ENCODE measurements at places on chromosomes 13 and 19.

GRCh38 chr19:39372941-39373340 lies 18.0 kb downstream of the PAF1 start:
- DNase-seq: no peak

DNA sequence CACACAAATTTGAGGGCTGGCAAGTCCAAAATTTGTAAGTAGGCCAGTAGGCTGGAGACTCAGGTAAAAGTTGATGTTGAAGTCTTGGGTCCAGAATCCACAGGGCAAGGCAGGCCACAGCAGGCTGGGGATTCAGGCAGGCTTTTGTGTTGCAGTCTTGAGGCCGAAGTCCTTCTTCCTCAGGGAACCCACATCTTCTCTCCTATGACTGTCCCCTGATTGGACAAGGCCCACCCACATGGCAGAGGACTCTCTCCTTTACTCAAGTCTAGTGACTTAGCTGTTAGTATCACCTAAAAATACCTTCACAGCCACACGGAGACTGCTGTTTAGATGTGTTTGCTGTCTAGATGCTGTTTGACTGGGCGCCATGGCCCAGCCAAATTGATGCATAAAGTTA lies 9.9 kb upstream of the SPATA13 start:
- no peak for DNase-seq

DNA sequence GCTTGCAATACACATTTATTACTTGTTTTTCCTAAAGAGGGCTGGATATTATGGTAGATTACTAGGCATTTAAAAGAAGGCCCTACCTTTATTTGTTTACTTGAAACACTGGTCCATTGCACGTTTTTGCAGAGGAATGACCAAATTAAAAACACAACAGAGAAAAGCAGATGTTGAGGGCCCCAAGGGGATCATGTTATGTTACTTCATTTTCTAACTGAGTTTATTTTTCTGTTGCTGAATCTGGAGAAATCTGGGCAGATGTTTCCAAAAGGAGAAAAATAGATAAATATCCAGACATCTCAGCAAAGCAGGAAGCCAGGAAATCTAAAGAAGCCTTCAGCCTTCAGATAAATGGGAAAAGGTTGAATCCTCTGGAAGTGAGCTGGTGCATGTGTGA lies 353.0 kb downstream of the NDFIP2 start:
- DNase-seq: no peak

DNA sequence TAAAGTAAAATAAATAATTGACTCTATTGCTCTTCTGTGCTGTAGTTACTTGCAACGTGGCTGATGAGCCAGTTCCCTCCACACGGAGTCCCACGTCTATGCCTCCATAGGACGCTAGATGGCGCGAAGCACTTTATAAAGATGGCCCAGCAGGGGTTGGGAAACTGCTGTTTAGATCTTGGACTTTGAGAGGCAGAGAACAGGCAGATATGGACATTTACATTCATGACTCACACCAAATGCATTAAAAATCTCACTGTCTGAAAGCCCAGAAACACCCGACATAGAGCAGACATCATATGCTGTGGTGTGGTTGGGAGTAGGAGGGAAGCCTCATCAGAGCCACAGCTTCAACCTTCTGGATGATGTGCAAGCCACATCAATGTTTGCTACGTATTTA lies 643.1 kb upstream of the ARGLU1 start:
- DNase-seq: no peak

DNA sequence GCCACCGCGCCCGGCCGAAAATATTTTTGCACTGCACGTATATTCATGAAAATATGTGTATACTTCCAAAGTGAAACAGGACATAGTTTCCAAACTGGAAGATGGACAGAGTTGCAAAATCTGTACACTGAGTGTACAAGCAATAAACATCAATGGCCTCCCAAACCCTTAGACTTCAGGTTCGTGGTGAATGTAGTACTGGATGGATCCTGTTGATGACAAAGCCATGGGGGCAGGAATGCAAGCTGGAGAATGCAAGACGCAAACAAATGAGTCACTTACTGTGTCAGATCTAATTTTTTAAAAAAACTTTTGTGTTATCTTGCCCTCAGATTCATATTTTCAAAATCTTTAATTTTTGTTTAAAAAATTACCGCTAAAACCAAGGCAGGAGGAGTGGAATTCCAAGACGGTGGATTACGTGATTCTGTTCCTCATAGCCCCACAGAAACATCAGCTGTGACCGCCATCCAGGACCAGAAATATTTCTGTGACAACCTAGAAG lies 12.7 kb upstream of the LILRA2 start:
- no peak for DNase-seq

DNA sequence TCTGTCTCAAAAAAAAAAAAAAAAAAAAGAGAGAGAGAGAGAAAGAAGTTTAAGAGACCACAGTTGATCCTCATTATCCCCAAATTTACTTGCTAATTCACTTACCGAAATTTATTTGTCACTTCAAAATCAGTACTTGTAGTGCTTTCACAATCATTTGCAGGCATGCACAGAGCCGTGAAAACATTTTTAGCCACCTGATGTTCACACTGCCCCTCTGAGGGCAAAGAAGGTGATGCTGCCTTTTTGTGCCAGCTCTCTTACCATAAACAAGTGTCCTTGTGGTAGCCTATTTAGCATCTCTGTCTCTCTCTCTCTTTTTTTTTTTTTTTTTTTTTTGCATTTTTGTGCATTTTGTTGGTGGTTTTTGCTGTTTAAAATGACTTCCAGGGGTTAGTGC lies 24.1 kb upstream of the CASP14 start:
- DNase-seq: no peak

DNA sequence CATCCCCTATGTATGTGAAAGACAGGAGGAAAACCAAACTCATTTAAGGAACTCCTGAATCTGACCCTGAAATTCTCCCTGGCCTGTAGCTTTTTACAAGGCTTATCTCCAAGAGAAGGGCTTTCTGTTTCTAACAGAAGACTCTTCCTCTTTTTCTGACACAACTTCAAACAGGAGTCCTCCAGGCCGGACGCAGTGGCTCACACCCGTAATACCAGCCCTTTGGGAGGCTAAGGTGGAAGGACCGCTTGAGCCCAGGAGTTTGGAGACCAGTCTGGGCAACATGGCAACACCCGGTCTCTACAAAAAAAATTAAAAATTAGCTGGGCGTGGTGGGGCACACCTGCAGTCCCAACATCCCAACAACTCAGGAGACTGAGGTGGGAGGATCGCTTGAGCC lies 41.9 kb downstream of the CARS2 start:
- no peak for DNase-seq

- no peak for DNase-seq
These were observed 1.4 kb downstream of the ANKRD27 start for GRCh38 chr19:32673573-32673972.

DNA sequence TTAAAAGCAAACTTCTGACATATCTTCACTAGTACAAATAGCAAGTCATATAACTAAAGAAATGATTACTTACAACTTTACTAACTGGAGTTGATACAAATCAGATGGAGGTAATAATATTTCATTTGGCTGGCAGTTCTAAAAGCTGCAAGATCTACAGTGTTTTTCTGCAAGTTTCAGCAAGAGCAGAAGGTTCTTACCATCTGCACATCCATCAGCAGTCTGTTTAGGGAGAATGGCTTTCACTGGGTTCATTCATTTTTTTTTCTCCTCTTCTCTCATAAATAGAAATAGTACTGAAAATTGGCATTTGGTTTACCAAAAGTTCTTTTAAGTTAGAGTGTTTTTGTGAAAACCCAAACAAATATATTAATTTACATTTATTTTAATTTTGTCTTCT lies 3.1 kb upstream of the SHISA2 start:
- DNase-seq: no peak

DNA sequence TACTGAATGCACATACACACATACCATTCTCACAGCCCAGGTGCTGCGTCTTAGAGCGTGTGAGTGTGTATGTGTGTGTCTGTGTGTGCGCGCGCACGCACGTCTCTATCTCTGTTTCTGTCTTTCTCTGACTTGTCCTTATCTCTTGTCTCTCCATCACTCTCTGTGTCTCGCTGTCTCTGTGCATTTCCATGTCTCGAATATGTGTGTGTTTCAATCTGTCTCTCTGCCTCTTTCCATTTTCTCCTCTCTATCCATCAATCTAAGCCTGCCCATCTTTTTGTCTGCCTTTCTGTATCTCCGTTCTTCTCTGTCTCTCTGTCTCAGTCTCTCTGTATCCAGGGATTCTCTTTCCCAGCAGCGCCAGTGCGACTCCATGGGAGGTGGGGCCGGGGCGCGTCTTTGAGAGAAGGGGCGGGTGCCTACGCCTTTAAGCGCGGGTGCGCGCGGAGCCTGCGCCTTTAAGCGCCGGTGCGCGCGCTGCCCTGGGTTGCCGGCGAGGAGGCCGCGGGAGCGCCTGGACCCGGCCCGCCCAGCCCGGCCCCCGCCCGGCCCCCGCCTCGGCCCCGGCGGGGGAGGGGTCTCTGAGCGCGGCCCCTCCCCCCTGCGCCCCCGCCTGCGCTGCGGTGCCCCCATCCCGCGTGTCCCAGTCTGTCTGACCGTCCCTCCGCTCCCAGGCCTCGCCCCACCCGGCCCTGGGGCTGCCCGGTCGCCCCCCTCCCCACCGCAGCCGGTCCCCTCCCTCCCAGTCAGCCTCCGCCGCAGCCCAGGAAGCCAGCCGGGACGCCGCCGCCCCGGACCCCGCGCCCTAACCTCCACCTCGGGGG lies at the start of gene LRFN3:
Gene LRFN3 (plus strand): TSS at position 464 of the 827 bp plus-strand sequence. CDS start 3,052 bp downstream, outside the sequence.
- peak; percentile 36 for DNase-seq

DNA sequence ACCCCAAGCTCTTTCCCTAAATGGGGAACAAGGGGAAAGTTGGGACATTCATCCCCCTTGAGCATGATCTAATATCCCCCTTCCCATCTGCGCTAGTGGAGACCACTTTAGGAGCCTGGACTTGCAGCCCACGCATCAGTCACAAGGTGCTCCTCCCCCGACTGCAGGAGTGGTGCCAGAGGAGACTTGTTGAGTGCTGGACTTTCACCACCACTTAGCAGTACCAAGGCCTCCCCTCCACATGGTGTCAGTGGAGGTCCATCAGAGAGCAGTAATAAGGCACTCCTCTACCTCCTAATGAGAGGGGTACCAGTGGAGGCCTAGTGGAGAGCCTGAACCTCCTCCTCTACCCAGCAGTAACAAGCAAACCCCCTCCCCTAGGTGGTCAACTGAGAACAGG lies 22.5 kb downstream of the CAB39L start:
- DNase-seq: peak; percentile 14

GRCh38 chr19:55075371-55075998 lies at the start of gene EPS8L1:
EPS8L1 (plus strand) TSS chr19:55075869; CDS start chr19:55076445, 576 bp downstream.
- DNase-seq: no peak

DNA sequence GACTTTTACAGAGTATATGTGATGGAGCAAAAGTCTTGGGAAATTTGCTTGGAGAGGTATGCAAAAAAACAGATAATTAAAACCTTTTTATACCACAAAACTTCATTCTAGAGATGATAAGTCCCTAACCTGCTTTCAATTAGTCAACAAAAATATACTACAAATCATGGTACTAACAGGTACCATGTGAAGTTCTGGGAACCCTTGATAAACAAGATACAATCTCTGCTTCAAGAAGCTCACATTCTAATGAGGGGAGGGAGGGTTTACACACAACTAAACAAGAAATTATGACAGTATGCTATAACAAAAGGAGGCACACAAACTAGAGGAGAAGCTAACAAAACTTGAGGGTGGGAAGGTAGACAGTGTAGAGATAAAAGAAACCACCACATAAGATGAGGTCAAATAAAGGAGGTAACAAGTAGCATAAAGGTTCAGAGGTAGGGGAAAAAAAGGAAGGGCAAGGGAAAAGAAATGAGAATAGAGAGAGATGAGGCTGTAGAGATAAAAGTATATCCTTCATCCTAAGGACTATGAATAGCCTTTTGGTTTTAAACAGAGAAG lies 91.4 kb downstream of the MYCBP2 start:
- no peak for DNase-seq

DNA sequence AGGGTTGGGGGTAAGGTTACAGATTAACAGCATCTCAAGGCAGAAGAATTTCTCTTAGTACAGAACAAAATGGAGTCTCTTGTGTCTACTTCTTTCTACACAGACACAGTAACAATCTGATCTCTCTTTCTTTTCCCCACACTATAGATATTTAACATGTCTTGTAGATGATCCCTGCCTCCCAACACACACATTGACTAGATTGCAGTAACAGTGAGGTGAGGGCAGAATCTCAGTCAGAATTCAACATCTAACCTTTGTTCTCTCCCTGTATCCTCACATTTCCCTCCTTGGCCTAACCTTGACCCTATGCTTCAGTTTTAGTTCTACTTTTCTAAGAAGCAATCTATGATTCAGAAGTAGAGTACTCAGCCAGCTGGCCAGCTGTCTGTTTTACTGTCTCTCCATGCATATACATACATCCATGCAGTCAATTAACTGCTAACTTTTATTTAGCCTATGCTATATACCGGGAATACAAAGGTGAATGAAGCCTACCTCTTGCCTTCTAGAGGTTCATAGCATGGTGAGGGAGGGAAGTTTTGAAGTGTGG lies 18.1 kb downstream of the DNAJC15 start:
- DNase-seq: no peak

GRCh38 chr19:7829561-7830271 lies at the start of gene EVI5L:
EVI5L (plus strand) TSS chr19:7830218; CDS start chr19:7846543, 16,325 bp downstream.
- DNase-seq: peak; percentile 99

DNA sequence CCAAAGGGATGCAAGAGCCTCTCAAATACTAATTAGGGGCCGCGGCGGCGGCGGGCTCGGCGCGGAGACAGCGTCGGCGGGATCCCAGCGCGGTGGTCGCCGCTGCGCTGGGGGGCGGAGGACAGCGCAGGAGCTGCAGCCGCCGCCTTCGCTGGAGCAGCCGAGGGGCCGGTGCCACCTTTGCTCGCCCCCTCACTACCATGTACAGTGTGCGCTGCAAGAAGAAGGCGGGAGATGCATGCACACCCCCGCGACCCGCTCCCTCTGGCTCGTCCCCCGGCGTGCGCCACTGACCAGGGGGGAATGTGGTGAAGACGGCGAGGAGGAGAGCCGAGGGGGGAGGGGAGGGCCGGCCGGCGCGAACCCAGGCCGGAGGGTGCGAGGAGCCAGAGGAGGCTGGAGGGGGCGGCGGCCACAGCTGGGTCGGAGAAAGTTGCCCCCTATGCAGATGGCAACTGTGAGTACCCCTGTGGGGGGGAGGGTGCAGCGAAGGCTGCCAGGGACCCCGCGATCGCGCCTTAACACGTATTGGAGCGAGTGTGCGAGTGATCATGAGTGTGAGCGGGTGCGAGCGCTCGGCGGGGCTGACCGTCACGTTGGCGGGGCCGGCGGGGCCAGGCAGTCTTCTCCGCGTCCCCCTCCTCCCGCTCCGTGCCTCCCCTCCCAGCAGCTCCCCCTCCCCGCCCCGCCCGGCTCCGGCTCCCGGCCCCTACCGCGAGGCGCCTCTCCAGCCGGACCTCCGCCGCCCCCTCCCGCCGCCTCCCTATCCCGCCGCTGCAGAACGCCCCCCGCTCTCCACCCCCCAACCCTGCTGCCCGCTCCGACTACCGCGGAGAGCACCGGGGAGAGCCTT lies 808 bp downstream of the SLITRK5 start:
- DNase-seq: no peak

GRCh38 chr19:19567391-19567790 lies 29.3 kb downstream of the CILP2 start:
- DNase-seq: no peak
